CD4-positive, alpha-beta T cell treated with Interleukin-17A for 4 hours (primary cell): ENCODE measurements at places on chromosomes 5 and 9.
A peak's percentile ranks its signal among the peaks of the same experiment; 100 is the strongest.

- no peak for DNase-seq
Measured at GRCh38 chr5:150131978-150132694, 23.5 kb downstream of the PDGFRB start.

DNA sequence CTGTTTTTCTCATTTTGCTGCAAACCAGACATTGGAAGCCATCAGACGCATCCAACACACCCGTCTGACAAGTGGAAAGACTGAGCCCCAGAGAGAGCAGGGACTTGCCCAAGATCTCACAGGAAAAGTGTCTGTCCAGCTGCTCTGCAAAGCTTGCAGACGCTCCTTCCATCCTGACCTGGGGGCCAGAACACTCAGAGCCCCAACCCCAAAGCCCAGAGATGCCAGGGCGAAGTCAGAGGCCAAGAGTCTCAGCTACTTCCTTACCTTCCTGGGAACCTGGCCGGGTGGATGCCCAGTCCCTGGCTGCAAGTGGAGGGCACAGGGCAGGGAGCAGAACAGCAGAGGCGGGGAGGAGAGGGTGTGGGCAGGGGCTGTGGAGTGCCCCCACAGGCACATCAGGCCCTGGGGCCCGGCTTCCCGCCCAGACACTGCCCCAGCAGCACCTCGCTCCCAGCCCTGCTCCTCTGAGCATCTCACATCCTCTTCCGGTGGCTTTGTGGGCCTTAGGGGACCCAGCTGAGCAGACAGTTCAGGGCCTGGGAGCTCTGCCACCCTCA lies 9.7 kb upstream of the RALGDS start:
- peak; percentile 77 for DNase-seq

- DNase-seq = no peak
Measured at GRCh38 chr9:114489928-114490327, 15.3 kb downstream of the WHRN start.

GRCh38 chr5:139731281-139731680 lies 64.3 kb upstream of the PSD2 start:
- DNase-seq = no peak

- DNase-seq = peak; percentile 67
Measured at GRCh38 chr9:32378993-32379729, 5.3 kb upstream of the ACO1 start.

DNA sequence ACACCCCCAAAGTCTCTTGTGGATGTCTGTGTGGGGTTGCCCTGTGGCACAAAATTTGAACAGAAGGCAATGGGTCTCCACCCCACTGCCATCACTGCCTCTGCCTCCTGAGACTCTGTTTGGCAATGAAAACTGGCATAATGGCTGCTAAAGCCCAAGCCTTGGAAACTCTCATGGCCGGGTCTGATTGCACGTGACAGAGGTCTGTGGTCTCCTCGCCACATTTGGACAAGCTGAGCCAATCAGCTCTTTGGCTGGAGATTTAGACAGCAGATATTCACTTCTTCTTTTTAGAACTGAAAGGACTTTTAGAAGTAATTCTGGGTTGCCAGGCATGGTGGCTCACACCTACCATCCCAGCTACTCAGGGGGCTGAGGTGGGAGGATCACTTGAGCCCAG lies 5.5 kb downstream of the GGTA1 start:
- DNase-seq = no peak

DNA sequence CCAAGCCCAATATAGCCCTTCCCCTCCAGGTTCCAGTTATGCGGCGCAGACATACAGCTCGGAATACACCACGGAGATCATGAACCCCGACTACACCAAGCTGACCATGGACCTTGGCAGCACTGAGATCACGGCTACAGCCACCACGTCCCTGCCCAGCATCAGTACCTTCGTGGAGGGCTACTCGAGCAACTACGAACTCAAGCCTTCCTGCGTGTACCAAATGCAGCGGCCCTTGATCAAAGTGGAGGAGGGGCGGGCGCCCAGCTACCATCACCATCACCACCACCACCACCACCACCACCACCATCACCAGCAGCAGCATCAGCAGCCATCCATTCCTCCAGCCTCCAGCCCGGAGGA lies 6.3 kb downstream of the NR4A3 start:
- DNase-seq = no peak

DNA sequence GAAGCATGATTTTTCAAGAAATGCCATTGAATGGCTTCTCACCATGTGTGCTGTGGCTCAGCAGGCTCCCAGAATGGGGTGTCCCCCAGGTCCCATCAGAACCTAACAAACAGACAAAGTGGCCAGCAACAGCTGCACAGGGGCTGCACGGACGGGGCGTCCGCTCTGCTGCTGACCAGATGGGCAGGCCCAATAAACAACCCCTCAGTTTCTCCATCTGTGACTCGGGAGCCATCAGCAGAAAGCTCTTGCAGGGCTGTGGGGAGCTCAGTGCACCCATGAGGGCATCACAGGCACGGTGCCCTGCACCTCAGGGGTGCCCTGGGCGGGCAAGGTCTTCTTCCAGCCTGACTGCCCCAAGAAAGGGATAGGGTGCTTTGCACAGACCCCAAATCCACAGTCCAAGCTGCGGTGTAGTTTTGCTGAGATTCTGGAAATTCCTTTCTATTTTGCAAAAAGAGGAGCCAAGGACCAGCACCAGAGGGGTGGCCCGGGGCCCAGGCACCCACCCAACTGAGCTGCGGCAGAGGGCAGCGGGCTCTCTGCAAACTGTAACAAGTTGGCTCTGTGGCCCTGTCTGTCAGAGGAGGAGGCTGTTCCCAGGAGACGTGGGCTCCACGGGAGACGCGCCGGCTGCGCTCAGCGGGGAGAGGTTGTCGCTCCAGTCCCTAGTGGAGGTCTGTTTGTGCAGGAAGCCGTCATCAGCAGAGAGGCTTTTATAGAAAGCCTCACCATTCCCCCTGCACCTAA lies 138.7 kb upstream of the PPP1R26 start:
- DNase-seq = no peak

DNA sequence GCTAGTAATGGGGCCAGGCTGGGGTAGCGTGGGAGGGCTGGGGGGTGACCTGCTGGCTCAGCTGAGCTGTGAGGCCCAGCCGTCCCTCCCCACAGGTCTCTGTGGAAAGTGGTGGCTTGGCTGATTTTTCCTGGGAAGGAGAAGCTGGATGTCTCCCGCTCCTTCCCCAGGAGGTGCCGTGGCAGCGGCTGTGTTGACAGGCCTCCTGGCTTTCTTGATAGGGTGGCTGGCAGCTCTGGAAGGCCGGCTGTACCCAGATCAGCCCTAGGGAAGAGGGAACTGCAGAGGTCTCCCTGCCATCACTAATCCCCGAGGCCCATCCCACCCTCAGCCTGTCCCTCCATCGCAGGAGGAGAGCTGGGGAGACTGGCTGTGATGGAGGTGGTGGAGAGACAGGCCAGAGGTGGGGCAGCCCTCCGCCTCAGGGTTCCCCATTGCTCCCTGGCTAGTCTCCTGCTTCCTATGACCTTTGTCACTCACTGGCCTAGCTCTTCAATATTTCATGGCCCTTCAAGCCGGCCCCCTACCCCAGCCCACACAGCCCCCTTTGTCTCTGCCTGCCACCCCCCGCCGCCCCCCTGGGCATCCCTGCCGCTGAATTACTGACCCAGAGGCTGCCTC lies 6.8 kb downstream of the CXXC5 start:
- DNase-seq = no peak

- DNase-seq = peak; percentile 39
Measured at GRCh38 chr9:131282688-131283422, 6.5 kb upstream of the FAM78A start.

- DNase-seq = no peak
Measured at GRCh38 chr9:8374471-8374870, 574.9 kb upstream of the DMAC1 start.

DNA sequence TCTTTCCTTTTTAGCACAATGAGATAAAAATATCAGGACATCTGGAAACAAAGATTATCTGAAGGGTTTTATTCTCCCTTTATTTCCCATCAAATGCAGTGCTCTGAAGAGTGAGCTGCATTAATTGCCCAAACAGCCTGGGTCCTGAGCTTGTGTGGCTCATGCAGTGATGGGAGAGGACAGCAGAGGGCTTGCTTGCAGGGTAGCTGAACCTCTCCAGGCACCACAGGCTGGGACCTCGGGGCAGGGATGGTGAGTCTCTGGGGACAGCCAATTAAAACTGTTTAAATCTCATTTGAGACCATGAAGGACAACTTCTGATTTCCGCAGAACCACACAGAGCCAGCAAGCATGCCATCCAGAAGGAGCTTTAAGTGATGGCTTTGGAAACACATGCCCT lies 71.2 kb downstream of the PLAC8L1 start:
- DNase-seq = no peak

GRCh38 chr5:19462019-19462418 lies 526.0 kb downstream of the CDH18 start:
- DNase-seq = no peak

DNA sequence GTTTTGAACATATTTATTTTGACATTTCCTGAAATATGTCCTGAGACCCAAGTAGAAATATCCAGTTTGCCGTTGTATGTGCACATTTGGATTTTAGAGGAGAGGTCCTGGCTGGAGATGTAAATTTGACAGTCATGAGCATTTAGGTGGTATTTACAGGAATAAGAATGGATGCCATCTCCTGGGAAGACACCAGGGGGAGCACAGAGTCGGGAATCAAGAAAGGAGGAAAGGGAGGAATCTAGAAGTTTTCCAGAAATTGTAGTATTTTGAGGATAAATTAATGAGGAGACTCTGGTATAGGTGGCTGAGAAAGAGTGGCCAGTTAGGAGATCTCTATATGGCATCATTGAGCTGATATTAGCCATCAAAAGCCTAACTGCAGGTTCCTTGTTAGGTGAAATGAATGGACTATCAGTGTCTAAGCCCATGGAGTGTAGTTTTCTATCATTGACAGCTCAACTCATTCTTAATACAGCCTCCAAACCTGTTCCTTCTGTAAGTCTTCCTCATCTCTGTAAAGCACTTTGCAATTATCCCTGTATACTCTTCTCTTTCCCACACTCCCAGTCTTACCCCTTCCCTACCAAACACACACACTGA lies 7.2 kb downstream of the GAPT start:
- no peak for DNase-seq

DNA sequence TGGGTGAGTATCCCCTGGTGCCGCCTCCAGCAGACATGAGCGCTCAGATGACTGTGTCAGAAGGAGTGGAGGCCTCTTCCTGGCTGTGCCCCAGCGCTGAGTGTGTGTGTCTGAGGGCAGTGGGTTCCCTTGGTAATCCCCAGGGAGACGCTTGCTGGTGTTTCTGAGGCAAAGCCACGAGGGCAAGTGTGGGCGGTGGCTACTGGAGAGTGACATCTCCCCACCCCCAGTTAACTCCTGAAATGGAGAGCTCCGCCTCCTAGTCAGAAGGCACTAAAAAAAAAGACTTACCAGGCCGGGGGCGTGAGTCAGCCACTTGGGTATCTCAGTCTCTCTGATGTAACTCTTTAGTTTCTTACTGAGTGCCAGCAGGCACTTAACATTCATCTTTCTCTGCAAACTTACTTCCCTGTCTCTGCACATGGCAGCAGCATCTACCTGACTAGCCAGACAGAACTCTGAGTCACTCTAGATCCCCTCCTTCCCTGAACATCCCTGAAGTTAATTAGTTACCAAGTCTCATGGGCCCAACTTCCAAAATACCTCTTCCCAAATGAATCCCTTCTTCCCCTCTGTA lies 19.3 kb downstream of the ORM2 start:
- peak; percentile 74 for DNase-seq

DNA sequence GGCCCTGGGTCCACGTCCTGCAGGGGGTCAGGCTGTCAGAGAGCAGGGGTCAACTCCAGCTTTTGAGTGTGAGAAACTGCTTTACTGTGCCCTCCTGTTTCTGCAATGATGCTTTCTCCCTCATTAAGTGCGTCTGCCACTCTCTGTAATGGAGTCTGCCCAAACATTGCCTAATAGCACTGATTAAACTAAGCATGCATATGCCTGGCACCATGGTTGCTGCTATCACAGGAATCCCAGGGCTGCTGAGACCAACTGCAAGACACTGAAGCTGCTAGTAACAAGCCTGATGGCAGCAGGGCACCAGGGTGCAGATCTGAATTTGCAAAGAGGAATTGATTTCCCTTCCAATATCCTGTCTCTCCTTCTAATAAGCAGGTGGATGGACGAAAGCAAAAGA lies 125.3 kb downstream of the SLC24A2 start:
- no peak for DNase-seq

DNA sequence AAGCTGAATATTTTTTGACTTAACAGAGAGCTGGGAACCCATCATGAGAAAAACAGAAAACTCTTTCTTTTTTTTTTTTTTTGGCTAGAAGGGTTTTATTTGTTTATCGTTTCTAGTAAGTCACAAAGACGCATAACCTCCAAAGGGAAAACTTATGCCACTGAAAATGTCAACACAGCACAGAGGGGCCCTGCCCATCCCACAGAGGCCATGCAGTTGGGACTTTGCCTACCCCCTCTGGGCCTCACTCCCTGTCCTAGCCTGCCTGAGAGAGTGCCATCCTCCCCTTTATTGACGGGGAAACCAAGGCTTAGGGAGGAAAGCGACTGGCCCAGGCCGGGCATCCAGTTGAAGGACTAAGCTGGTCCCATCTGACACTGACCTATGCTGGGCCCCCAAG lies 74.7 kb downstream of the VAV2 start:
- no peak for DNase-seq

GRCh38 chr9:71761938-71762353 lies 6.4 kb downstream of the CEMIP2 start:
- no peak for DNase-seq

- peak; percentile 68 for DNase-seq
Measured at GRCh38 chr9:76023715-76024195, 133.3 kb downstream of the PCSK5 start.

GRCh38 chr5:173720286-173720952 lies 104.0 kb upstream of the BOD1 start:
- no peak for DNase-seq

- DNase-seq = no peak
Measured at GRCh38 chr9:6132650-6133049, 83.0 kb upstream of the IL33 start.

- no peak for DNase-seq
Measured at GRCh38 chr9:137269231-137269772, 8.2 kb upstream of the TOR4A start.

DNA sequence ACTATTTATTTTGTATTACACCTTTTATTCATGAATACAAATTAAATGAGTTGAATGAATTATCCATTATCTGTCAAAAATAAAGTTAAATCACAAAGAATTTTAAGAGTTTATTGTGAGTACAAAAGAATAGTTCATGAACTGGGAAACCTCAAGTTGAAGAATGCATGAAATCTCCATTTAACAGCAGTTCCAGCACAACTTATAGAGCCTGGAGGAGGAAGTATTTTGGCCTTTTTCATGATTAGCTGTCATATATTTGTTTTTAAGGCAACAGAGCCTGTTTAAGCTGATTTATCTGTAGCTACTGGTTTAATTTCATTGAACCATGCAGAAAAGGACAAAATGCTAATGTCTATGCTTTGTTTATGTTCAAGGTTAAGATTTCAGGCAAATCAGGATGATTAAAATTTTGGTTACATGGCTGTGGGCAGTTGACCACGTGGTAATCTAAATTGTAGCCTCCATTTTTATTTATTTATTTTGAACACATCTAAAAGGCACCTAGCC lies 12.2 kb downstream of the SPINK1 start:
- no peak for DNase-seq

- DNase-seq = no peak
Measured at GRCh38 chr9:83106772-83107171, 43.8 kb upstream of the RASEF start.
